Omental fat pad (tissue), 4 donors: ENCODE measurements at places on chromosomes 7 and 10. TPM values are rescaled to one million over a fixed set of nuclear protein-coding genes. Genes with fewer than 3 reads are reported as not detected.

Gene SYNPO2L
- total RNA-seq, result 0.13 TPM

Gene SYT15
- total RNA-seq, result 3.4 TPM

Gene CDHR1
- 0.24 TPM for total RNA-seq

Gene INTS15
- 26.3 TPM for total RNA-seq

Gene STEAP4
- total RNA-seq, result 318 TPM

Gene THSD7A
- 12.3 TPM for total RNA-seq

Gene FMC1
- 23.6 TPM for total RNA-seq

Gene LRRD1
- 0.28 TPM for total RNA-seq

Gene IFIT1B
- not detected for total RNA-seq

Gene TUBB8
- not detected for total RNA-seq

Gene UFSP1
- total RNA-seq, result 7.4 TPM

Gene CALML5
- total RNA-seq, result not detected

Gene CHAT
- total RNA-seq, result not detected

Gene GIMAP7
- 5.8 TPM for total RNA-seq

Gene ZNF212
- 6.2 TPM for total RNA-seq

Gene SAP25
- total RNA-seq, result 1.7 TPM

Gene CTAGE4
- not detected for total RNA-seq

Gene FOXL3
- total RNA-seq, result not detected

Gene SPDYE6
- not detected for total RNA-seq

Gene MYL7
- total RNA-seq, result not detected

Gene FFAR4
- total RNA-seq, result 3.0 TPM

Gene VWA2
- total RNA-seq, result not detected

Gene ZNF117
- 16.3 TPM for total RNA-seq

Gene EPHB6
- total RNA-seq, result 65.6 TPM

Gene ELN
- total RNA-seq, result 133 TPM

Gene CPXM2
- 14.7 TPM for total RNA-seq

Gene VAX1
- not detected for total RNA-seq

Gene PAOX
- 3.8 TPM for total RNA-seq
